ENCODE measurements at places on chromosomes 7 and 10. TPM values are rescaled to one million over a fixed set of nuclear protein-coding genes. Genes with fewer than 3 reads are reported as not detected.
A peak's percentile ranks its signal among the peaks of the same experiment; 100 is the strongest.

Gene PRKCQ
- 1.4 TPM for total RNA-seq

- H3K27me3 ChIP-seq, result no peaks in the 10 kb centered on the region
- no peak for DNase-seq
- no peak overlapping the region for H3K27ac ChIP-seq
- H3K4me1 ChIP-seq, result no peaks in the 10 kb centered on the region
- H3K4me3 ChIP-seq, result no peak overlapping the region
Measured at GRCh38 chr7:141974831-141975230, 1.3 kb upstream of the TAS2R38 start.

DNA sequence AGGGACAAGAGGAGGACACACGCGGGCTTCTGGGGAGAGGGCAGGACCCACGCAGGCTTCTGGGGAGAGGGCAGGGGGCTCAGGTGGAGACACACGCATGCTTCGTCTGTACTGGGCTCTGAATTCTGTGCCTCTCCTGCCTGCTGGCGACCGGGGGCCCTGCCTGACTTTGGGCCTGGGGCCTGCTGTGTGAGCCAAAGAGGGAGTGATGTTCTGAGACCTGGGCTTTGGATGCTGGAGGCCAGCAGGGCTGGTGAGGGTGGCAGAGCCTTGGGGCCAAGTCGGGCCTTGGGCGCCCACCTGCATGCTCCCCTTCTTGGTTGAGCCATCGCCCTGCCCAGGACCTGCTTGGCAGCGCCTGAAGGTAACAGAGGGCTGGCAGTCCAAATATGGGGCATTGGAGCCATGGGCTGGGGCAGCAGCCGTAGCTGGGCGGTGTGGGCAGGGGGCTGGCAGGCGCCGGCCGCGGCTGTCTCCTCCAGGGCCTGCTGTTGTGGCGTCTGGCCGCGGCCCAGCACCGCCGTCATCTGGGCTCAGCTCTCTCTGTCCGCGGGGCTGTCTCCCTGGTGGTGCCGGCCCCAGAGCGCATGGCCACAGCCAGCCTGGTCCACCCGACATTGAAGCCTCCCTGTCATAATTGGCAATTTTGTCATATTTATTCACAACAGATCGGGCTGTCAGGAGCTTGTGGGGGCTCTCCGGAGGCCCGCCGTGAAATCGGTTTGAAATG, 78.9 kb downstream of the UNCX start:
- H3K4me3 ChIP-seq, result no peak overlapping the region
- no peaks in the 10 kb centered on the region for H3K4me1 ChIP-seq
- H3K27ac ChIP-seq, result no peak overlapping the region
- DNase-seq, result no peak
- H3K27me3 ChIP-seq, result no peaks in the 10 kb centered on the region

GRCh38 chr10:132837905-132838304, 52.0 kb upstream of the NKX6-2 start:
- no peak overlapping the region for H3K27ac ChIP-seq
- no peaks in the 10 kb centered on the region for H3K4me1 ChIP-seq
- no peak overlapping the region for H3K4me3 ChIP-seq
- DNase-seq, result no peak
- no peaks in the 10 kb centered on the region for H3K27me3 ChIP-seq

Gene EPHB6
- 1.5 TPM for total RNA-seq

- no peak overlapping the region for H3K4me3 ChIP-seq
- H3K4me1 ChIP-seq, result no peaks in the 10 kb centered on the region
- H3K27ac ChIP-seq, result no peak overlapping the region
- no peaks in the 10 kb centered on the region for H3K36me3 ChIP-seq
- H3K27me3 ChIP-seq, result no peaks in the 10 kb centered on the region
- DNase-seq, result no peak
Measured at GRCh38 chr10:24193330-24193729, 15.6 kb upstream of the KIAA1217 start.

Gene HMX3
- not detected for total RNA-seq

DNA sequence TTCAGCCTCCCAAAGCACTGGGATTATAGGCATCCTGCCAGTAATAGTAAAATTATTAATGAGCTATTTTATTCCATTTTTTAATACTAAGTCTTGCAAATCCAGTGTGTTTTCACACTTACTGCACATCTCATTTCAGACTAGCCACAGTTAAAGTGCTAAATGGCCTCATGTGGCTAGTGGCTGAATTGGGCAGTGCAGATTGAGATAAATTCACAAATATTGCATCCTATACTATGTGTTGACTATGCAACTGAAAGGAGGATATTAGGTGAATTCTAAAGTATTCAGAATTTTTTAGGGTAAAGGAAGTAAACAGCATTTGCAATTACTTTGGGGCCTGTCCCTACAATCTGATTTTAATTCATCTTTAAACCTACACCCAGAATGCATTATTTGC, 10.2 kb downstream of the APBB1IP start:
- no peak overlapping the region for H3K4me3 ChIP-seq
- no peaks in the 10 kb centered on the region for H3K4me1 ChIP-seq
- no peaks in the 10 kb centered on the region for H3K27me3 ChIP-seq
- no peaks in the 10 kb centered on the region for H3K36me3 ChIP-seq
- DNase-seq, result no peak

DNA sequence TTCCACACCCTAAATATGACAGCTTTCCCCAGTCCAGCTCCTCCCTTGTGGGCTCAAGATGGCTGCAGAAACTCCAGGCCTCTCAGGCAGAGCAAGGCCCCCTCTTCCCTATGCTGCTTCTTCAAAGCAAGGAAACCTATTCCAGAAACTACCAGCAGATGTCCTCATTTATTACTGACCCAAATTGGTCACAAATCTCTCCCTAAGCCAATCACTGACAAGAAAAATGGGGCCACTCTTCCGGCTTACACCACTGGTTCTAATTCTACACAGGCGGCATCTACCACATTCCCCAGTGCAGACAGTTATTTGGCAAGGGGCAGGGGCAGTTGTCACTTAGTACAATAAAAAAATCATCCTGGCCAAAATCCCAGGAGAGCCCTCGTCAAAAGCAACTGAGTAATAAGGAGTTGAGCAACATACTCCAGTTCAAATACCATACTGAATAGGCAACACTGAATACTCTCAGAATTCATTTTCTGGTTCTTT, 150.4 kb downstream of the SFMBT2 start:
- H3K27ac ChIP-seq, result peak overlapping the region; percentile 84
- H3K36me3 ChIP-seq, result no peaks in the 10 kb centered on the region
- DNase-seq, result peak; percentile 92

- H3K27me3 ChIP-seq, result no peaks in the 10 kb centered on the region
Measured at GRCh38 chr7:46745707-46746090, 824.6 kb upstream of the IGFBP3 start.

Gene FFAR4
- not detected for total RNA-seq

Gene PCDH15
- 0.70 TPM for total RNA-seq

Gene CDH23
- total RNA-seq, result 42.4 TPM

Gene PTF1A
- 114 TPM for total RNA-seq

- H3K27ac ChIP-seq, result peak overlapping the region; percentile 74
- peaks cover 5% of the 10 kb centered on the region for H3K4me1 ChIP-seq
- H3K36me3 ChIP-seq, result no peaks in the 10 kb centered on the region
- no peaks in the 10 kb centered on the region for H3K27me3 ChIP-seq
Measured at GRCh38 chr10:78028438-78029268, 662 bp downstream of the POLR3A start.

Gene TAC1
- 0.61 TPM for total RNA-seq

Gene RBP3
- total RNA-seq, result not detected

DNA sequence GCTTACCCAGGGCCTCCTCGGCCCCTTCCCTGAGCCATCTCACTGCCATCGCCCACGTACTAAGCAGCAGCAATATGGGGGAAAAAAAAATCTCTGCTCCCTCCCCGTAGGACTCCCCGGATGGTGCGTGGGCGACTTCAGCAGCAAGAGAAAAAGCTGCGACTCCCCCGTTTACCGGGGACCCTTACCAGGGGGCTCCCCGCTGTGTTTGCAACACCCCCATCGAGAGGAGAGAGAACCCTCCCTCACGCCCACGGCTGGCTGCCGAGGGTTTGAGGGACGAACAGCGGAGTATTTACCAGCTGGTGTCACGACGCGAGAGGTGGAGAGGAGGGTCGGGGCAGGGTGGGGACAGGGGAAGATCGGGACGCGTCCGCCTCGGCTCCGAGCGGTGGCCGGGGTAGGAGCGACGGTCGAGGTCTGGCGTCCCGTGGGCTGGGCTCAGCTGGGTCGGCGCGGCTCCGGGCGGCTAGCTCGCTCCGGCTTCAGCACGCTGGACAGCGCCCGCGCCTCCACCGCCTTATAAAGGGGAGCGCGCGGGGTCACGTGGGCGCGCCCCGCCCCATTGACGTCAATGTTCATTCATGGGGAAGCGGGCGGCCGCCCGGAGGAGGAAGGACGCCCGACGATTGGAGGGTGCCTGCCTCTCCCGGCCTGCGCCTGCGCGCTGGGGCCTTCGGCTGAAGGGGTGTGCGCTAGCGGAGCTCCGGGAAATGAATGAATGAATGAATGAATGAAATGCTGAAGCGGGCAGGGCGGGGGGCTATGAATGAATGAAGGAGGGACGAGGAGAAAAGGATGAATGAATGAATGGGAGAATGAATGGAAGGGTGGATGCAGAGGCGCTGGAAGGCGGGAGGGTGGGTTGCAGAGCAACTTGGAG, at the start of gene VGF:
TSS of gene VGF (minus strand) at position 495 of the 883 bp plus-strand sequence. CDS start 726 bp downstream, outside the sequence.
- peaks cover 23% of the 10 kb centered on the region for H3K4me1 ChIP-seq
- H3K27me3 ChIP-seq, result peaks cover 47% of the 10 kb centered on the region
- peak; percentile 77 for DNase-seq
- H3K27ac ChIP-seq, result no peak within 1 kb of the TSS

Gene SUN3
- not detected for total RNA-seq

Gene SCIN
- under 0.01 TPM for total RNA-seq

Gene CRYGN
- 0.73 TPM for total RNA-seq

GRCh38 chr7:44431091-44431608, 59.3 kb downstream of the NUDCD3 start:
- H3K4me1 ChIP-seq, result no peaks in the 10 kb centered on the region
- H3K27me3 ChIP-seq, result no peaks in the 10 kb centered on the region
- no peak for DNase-seq
- no peak overlapping the region for H3K4me3 ChIP-seq

DNA sequence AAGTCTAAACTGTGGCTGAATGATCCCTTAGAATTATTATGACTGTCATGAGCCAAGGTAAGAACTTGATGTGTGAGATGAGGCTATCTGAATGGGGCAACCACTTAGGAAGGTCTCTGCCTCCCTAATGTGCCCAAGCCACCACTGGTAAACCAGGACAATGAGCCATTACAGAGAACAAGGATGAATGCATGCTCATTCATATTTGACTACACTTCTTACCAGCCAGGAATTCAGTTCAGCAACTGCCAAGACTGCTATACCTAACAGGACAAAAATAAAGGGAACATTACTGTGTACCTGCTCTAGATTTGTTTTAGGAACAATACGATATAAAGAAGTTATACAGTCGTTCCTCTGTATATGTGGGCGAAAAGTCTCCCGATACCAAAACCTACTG, 23.0 kb downstream of the MPP7 start:
- no peak for DNase-seq
- H3K4me3 ChIP-seq, result no peak overlapping the region
- no peaks in the 10 kb centered on the region for H3K36me3 ChIP-seq
- H3K4me1 ChIP-seq, result no peaks in the 10 kb centered on the region
- H3K27me3 ChIP-seq, result no peaks in the 10 kb centered on the region
- H3K27ac ChIP-seq, result no peak overlapping the region

- peaks cover 7% of the 10 kb centered on the region for H3K4me1 ChIP-seq
- no peaks in the 10 kb centered on the region for H3K36me3 ChIP-seq
- no peaks in the 10 kb centered on the region for H3K27me3 ChIP-seq
- H3K27ac ChIP-seq, result no peak overlapping the region
Measured at GRCh38 chr10:22314852-22315251, 1.3 kb upstream of the COMMD3 start.
